ENCODE measurements at places on chromosomes 3 and 15. TPM values are rescaled to one million over a fixed set of nuclear protein-coding genes. Genes with fewer than 3 reads are reported as not detected.

DNA sequence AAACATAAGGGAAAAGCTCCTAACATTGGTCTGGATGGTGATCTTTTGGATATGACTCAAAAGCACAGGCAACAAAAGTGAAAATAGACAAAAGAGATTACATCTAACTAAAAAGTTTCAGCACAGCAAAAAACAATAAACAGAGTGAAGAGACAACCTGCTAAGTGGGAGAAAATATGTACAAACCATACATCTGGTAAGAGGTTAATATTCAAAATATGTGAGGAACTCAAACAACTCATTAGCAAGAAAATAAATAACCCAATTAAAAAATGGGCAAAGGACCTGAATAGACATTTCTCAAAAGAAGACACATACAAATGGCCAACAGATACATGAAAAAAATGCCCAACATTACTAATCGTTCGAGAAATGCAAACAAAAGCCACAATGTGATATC is 19.0 kb upstream of the NR1I2 start:
- no peak for DNase-seq

DNA sequence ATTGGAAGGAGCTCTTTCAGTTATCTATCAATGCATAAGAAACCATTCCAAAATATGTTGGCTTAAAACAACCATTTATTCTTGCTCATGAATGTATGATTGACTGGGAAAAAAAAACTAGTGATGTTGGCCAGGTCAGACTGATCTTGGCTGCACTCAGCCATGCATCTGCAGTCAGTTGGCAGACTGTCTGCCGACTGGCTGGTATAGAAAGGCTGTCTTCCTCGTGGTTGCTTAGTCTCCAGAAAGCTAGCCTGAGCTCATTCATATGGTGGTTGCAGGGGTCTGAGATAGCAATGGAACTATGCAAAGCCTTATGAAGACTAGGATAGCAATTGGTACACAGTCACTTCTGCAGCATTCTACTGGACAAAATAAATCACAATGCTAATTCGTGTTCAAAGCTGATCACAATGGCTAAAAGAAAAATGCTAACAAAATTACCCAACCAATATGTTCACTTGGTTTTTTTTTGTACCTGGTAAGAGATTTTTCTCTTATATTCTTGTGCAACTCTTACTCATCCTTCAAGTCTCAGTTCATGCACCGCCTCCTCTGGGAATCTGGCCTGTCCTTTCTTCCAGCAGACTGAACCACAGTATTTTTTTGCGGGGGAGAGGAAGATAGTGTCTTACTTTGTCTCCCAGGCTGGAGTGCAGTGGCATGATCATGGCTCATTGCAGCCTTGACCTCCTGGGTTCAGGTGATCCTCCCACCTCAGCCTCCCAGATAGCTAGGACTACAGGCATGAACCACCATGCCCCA is 126.8 kb downstream of the KCNAB1 start:
- DNase-seq, result no peak

DNA sequence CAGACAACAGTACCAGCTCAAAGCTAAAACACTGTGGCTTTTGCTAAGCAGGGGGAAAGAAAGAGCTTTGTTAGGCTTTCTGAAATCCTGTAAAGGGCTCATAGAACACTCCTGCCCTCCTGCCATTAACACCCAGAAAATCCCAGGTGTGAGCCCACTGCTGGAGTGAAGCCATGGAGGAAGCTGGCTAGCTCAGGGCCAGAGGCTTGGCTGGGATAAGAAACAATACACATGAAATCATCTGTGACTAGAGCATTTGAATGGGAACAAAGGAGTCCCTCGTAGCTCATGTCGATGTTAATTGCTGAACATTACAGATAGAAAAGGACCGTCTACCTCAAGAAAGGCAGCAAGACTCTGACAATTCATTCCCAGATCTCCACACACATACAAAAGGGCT is 23.5 kb downstream of the RUVBL1 start:
- DNase-seq, result no peak

- no peak for DNase-seq
Measured at GRCh38 chr3:108098003-108098370, 7.2 kb upstream of the CD47 start.

DNA sequence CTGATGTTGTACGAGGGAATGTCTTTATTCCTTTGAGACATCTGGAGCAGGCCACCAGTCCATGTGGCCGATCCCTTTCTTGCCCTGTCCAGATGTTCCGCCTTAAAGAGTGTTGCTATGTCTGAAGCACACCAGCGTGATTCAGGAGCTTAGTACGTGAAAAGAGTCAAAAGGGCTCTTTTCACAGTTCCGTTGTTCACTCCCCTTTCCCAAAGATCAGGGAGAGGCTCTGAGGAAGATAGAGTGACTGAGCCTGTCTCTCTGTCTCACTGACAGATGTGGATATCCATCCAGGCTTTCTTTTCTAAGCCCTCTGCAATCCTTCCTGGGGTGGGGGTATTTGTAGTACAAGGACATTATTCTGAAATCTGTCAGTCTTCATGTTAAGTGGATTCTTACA is 262.5 kb upstream of the LRTM1 start:
- DNase-seq, result no peak

GRCh38 chr3:5581743-5582142 is 394.2 kb downstream of the EDEM1 start:
- DNase-seq, result no peak

GRCh38 chr3:194497799-194498575 is 11.2 kb upstream of the ATP13A3 start:
- DNase-seq, result no peak

- DNase-seq, result no peak
Measured at GRCh38 chr3:107816107-107816506, 274.7 kb downstream of the CD47 start.

GRCh38 chr15:33188641-33189257 is 5.8 kb downstream of the FMN1 start:
- no peak for DNase-seq

DNA sequence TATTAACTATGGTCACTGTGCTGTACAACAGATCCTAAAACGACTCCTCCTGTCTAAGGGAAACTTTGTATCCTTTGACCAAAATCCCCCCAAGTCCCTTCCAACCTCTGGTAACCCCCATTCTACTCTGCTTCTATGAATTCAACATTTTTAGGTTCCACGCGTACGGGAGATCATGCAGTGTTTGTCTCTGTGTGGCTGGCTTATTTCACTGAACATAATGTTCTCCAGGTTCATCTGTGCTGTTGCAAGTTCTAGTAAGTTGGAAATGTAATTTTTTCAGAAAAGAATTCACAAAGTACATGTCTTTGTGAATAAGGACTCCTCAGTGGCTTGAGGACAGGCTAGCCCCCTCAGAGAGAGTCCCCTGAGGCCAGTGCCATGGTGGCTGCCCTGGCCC is 66.1 kb downstream of the ATP10A start:
- no peak for DNase-seq

DNA sequence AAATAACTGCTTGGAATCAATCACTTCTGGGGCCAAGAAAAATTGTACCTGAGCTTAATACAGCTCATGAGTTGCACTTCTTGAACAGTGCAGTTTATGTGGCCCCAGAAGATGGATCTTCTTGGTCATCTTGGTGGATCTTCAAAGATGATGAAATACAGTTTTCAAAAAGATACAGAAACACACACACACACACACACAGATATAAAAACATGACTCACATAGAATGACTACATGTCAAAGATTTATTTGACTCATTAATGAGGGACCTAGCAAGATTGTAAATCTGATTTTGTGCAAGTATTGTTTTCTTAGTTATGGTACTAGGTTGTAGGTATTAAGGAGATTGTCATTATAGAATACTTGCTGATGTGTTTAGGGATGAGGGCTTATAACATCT is 32.6 kb downstream of the PDCD6IP start:
- DNase-seq, result no peak

DNA sequence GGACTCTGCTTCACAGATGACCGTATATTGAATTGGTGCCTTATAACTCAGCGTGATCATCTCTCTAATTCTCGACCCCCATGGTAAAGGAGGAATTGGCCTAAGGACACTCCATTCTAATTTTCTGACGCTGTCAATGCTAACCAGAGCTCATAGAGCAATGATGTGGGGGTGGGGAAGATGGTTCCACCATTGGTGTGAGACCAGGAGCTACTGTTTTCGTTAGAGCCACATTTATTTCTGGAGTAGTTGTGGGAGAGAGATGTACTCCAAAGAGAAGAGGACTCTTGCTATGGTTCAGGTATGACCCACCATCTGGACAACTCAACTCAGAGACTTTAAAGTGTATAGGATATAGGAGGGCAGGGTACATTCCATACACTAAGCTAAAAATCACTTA is 16.3 kb downstream of the ZBTB38 start:
- DNase-seq, result no peak

The CLDN16 gene
- 0.69 TPM for total RNA-seq

The CGNL1 gene
- total RNA-seq, result 23.5 TPM

The ZNF280D gene
- 69.0 TPM for total RNA-seq

The SYNPR gene
- 0.20 TPM for total RNA-seq

The CCDC39 gene
- total RNA-seq, result not detected

The TAGLN3 gene
- 1.9 TPM for total RNA-seq

The C2CD4B gene
- total RNA-seq, result 7.9 TPM
